Esophagus squamous epithelium (tissue), 5 donors: ENCODE measurements at places on chromosomes 7 and 10.

GRCh38 chr10:99579971-99580370 is 40.3 kb downstream of the SLC25A28 start:
- DNase-seq, result no peak

- no peak for DNase-seq
These were observed 44.5 kb downstream of the KCNMA1 start for GRCh38 chr10:77592946-77593636.

- DNase-seq, result no peak
These were observed 31.6 kb downstream of the IL15RA start for GRCh38 chr10:5945561-5946418.

GRCh38 chr7:129118182-129118581 is 26.3 kb upstream of the TSPAN33 start:
- no peak for DNase-seq

DNA sequence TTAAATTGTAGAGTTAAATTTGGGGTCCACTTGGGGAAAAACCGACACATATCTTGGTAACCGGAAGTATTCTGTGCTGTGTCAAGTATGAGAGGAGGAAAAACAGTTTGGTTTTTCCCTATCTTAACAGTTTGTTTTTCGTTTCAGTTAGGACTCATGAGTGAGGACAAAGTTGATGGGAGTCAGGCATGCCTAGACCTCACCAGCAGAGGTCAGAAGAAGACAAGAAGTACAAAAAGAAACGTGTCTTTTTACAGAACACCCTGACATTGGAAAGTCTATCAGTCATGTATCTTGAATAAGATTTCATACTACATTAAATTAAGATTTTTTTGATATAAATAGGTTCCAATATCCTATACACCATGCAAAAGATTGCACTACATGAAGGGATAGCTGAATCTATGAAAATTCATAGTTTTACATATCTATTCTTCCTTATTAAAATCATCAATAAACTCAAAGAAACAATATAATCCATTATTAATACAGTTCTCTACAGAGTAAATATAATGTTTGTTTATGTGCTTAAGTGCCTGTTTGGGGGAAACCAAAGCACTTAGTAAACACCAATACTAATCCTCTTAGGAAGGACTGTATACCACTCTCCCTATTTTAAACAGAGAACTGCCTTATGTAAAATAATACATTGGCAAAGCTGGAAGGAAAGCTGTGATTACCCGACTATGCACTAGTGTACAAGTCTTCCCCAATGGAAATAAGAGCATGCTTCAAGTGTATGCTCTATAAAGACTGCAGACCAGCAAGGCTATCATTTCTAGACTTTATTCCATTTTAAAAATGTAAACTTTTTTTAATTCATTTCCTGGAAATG is 95.6 kb downstream of the USP6NL start:
- DNase-seq, result no peak

DNA sequence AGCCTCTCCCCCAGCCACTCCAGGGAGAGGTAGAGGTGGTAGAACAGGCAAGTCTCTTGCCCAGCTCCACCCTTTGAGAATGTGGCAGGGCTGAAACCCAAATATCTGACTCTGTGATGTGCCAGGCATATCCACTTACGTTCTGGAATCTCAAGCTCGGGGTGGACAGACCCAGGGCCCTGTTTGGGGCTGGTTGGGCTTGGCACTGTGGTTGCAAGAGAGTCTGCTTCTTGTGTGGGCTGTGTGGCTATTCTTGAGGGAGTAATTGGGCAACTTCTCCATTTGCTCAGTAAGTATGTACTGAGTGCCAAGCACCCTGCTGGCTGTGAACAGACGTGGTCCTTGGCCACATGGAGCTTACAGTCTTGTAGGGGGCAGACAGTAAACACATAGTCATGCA is 4.7 kb downstream of the UBTD1 start:
- DNase-seq, result no peak
